ENCODE measurements at places on chromosomes 3 and 15. TPM values are rescaled to one million over a fixed set of nuclear protein-coding genes. Genes with fewer than 3 reads are reported as not detected.

Gene IL16
- total RNA-seq: not detected

DNA sequence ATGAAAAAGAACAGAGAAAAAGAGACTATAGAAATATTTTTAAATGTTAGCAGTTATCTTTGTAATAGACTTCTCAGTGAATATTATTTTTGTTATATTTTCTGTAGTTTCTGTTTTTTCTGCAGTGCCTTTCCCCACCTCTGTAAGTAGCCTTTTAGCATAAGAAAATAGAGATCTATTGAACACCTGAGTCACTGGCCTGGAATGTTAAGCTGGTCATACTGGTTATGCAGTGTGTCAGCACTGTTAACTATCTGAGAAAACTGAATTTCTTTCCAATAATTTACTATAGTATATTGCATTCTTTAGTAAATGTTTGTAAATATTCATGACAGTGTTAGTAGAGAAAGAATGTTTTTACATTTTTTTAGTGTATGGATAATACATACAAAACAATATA, 79.8 kb downstream of the NECTIN3 start:
- DNase-seq: peak; percentile 47

DNA sequence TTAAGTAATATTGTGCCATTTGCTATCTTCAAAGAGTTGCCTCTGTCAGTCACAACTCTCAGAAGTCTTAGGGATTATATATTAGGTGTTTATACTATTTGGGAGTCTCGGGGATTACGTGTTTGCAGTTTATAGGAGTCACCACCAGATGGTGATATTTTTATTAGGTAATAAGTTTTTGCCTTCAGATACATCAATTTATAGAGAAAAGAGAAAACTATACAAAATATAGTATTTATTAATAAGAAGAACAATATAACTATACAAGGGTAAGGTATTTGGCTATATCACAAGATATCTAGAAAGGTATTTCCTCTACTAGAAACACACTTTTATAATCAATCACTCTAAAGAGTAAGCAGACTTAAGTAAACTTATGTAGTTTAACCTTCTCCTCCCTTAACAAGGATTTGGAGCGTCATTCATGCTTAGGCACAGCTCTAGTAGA, 10.7 kb upstream of the DHX36 start:
- no peak for DNase-seq

DNA sequence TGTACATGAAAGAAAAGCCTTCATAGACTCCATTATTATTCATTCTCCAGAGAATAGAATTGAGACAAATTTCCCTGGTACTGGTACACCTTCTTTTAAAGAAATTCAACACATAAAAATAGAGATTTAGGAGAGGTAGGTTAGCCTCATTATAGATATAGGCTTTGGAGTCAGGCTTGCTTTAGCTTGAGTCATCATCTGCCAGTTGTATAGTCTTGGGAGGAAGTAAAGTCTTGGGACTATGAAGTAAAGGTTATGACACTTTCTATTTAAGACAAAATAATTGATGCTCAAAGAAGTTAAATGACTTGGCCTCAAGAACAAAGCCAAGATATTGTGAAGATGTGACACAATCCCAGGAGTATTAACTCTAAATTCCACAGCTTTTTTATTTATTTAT, 4.3 kb downstream of the HRG start:
- DNase-seq: no peak

- DNase-seq: no peak
Observed at GRCh38 chr3:104521606-104522336, 844.9 kb upstream of the ALCAM start.

Gene PRSS50
- 0.29 TPM for total RNA-seq

Gene ACSBG1
- total RNA-seq: not detected

GRCh38 chr15:72706266-72706665, 20.3 kb downstream of the BBS4 start:
- no peak for DNase-seq

Gene ISG20
- total RNA-seq: 36.0 TPM

Gene CHRFAM7A
- 8.5 TPM for total RNA-seq

Gene ARPP21
- total RNA-seq: 0.14 TPM

Gene CTDSPL
- 28.0 TPM for total RNA-seq

- no peak for DNase-seq
Observed at GRCh38 chr3:118734664-118735063, 300.0 kb downstream of the IGSF11 start.

GRCh38 chr15:62866366-62866765, 176.2 kb upstream of the TPM1 start:
- no peak for DNase-seq

Gene DGKG
- 0.04 TPM for total RNA-seq

Gene EHHADH
- 9.0 TPM for total RNA-seq

DNA sequence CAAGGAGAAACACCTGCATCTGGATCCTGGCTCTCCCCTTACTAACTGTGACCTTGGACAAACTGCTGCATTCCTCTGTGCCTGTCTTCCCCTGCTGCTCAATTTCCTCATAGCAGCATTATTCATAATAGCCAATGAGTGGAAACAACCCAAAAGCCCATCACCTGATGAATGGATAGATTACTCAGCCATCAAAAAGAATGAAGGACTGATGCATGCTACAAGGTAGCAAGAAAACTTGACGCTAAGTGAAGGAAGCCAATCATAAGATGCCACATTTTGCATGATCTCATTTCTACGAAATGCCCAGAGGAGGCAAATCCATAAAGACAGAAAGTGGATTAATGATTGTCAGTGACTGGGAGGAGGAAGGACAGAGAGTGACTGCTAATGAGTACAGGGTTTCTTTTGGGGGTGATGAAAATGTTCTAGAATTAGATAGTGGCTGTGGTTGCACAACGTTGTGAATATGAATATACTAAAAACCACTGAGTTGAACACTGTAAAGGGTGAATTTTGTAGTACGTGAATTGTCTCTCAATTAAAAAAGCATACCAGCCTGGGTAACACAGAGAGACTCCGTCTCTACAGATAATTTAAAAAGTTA, 11.2 kb downstream of the IGDCC4 start:
- DNase-seq: peak; percentile 87

Gene ATP10A
- 8.0 TPM for total RNA-seq

Gene IQCH
- total RNA-seq: 3.0 TPM

GRCh38 chr3:187296058-187296457, 4.5 kb upstream of the MASP1 start:
- DNase-seq: no peak

DNA sequence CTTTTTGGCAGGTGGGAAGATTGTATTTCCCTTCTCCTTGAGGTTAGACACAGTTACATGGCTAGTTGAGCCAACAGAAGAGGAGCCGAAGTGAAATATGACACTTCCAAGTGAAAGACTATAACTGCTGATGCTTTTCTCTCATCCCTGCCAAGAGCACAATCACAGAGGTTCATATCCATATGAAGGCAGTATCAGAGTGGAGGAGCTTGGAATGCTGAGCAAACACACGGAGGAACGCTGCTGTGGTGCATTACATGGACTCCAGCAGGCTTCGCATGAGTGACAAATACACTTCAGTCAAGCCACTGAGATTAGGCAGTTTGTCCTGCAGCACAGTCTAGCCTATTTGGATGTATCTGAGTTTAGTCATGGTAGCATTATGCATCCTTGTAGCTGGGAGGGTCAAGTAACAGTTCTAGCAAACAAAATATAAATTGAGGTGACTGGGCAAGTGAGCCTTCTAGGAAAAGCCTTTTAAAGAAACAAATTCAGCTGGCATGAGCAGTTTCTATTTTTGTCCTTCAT, 5.4 kb downstream of the IQCF6 start:
- no peak for DNase-seq

- DNase-seq: no peak
Observed at GRCh38 chr3:141431411-141432378, 55.1 kb upstream of the RASA2 start.

- DNase-seq: no peak
Observed at GRCh38 chr3:122945230-122945629, 82.3 kb downstream of the SEMA5B start.

Gene SPTSSB
- total RNA-seq: not detected

- no peak for DNase-seq
Observed at GRCh38 chr15:78739996-78740903, 71.0 kb downstream of the ADAMTS7 start.

- no peak for DNase-seq
Observed at GRCh38 chr3:150830745-150831144, 67.8 kb upstream of the SIAH2 start.

Gene RAB43
- total RNA-seq: 54.6 TPM

GRCh38 chr15:101492766-101493692, 3.5 kb upstream of the PCSK6 start:
- no peak for DNase-seq

GRCh38 chr3:168250415-168250861, 154.7 kb upstream of the GOLIM4 start:
- no peak for DNase-seq

Gene SLC9C1
- 2.2 TPM for total RNA-seq

DNA sequence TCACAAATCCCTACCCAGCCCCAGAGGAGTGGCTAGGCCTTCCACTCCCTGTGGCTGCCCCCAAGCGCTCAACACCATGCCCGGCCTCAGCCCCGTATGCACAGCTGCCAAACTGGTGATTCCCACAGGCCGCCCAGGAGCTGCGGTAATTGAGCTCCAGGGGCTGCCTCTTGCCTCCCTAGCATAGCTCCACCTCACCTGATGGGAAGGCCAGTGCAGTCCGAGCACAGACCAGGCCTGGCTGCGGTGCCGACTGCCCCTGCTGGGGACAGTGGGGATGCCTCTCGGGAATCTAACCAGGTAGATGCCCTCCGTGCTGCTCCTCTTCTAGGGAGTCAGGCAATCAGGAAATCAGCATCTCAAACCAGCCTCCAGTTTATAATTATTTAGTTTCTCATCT, 25.9 kb downstream of the SCN5A start:
- DNase-seq: no peak

GRCh38 chr15:58139989-58140522, 1.9 kb downstream of the AQP9 start:
- no peak for DNase-seq

GRCh38 chr3:148938936-148939335, 52.4 kb upstream of the GYG1 start:
- no peak for DNase-seq

DNA sequence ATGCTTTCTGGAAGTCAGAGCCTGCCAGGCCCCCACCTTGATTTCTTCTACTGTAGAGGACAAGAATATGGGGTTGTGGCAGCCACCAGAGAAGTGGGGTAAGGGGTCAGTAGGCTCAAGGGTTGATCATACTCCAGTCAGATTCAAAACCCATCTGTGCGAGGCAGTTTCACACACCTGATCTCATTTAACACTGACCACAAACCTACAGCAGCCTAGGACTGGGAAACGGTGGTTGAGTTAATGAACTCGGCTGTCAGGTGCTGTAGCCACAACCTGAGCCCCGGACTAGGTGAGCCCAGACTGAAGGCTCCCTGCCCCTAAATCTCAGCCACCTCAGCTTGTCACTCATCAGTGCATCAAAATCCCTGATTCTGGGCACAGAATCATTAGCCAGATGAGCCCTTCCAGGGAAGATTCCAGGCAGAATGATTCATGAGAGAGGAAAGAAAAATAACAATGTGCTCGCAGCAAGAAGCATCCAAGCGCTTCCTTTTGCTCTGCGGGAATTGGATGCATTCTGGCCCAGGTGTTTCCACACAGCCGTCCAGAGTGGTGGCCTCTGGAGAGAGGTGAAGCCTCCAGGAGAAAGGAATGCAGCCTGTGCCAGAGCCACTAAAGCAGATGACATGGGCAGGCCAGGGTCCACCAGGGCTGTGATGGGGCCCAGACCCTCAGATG, 102.1 kb downstream of the SRGAP3 start:
- DNase-seq: peak; percentile 75

Gene CYFIP1
- 110 TPM for total RNA-seq

DNA sequence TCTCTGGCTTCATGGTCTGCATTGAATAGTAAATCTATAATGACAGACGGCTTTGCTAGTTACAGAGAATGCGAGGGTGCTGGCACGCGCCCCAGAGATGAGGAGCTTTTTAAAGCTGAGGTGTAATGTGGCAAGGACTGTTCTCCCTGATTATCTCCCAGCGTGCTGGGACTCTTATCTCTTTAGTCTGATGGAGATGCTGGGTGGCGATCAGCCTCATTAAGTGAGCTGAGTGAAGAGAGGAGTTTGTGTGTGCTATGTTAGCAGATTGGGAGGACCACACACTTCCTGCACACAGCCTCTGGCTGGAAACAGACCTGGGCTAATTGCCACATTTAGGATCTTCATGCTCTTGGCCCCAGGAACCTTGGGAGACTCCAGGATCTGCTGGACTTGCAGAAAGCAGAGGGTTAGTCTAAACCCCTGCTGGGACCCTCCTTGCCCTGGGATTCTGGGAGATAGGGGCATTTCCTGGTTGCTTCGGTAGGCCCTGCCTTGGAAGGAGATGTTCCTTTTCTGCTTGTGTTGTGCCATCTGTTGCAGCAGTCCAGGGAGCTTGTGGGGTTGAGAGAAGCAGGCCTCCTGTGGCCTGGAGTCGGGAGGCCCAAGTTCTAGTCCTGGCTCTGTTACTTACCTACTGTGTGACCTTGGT, 15.0 kb downstream of the PDIA5 start:
- DNase-seq: no peak

DNA sequence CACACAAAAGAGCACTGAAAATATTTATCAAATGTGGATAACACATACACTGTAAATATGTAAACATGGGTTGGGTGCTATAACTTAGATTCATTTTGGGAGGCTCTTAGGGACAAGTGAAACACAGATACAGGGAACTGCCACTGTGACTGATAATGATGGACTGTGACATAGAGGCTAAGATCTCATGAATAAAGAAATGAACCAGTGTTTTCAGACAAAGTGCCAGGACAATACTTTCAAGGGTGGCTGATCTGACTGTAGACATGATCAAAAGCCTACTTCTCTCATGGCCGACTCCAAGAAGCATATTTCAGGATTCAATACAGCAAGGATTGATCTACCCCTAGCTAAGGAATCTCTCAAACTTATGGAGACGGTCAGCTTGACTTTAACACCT, 353.8 kb downstream of the FGF12 start:
- no peak for DNase-seq

Gene ANKRD63
- not detected for total RNA-seq

- DNase-seq: no peak
Observed at GRCh38 chr15:41904541-41905005, 10.7 kb upstream of the SPTBN5 start.

GRCh38 chr3:187210091-187210490, 12.8 kb downstream of the RTP1 start:
- no peak for DNase-seq

GRCh38 chr3:148856384-148856783, 8.7 kb upstream of the CPA3 start:
- DNase-seq: no peak

DNA sequence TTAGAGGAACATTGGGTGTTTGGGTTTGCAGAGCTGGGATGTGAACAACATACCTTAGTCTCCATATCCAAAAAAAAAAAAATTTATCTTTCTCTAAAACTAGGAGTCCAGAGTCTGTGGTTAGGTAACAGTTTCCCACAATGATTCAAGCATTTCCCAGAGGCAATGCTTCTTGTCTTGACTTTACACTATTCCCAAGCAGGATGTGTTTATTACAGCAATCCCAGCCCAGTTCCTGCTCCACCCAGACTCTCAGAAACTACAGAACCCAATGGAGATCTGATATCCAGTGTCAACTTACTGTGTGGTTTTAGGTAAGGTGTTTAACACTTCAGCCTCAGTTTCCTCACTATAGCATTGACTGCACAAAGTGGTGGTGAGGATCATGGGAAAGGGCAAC, 2.3 kb upstream of the C3orf62 start:
- no peak for DNase-seq
